Natural killer cell (primary cell): ENCODE measurements at places on chromosomes 2 and 18. TPM values are rescaled to one million over a fixed set of nuclear protein-coding genes. Genes with fewer than 3 reads are reported as not detected.

GRCh38 chr2:61978522-61978921 is 73.0 kb downstream of the COMMD1 start:
- H3K36me3 ChIP-seq: no peaks in the 10 kb centered on the region
- no peak overlapping the region for H3K4me3 ChIP-seq
- H3K4me1 ChIP-seq: no peaks in the 10 kb centered on the region
- no peak overlapping the region for H3K27ac ChIP-seq
- H3K27me3 ChIP-seq: no peaks in the 10 kb centered on the region

GRCh38 chr18:60965856-60966255 is 367.4 kb upstream of the CDH20 start:
- H3K27me3 ChIP-seq: no peaks in the 10 kb centered on the region
- DNase-seq: no peak
- H3K4me3 ChIP-seq: no peak overlapping the region
- no peaks in the 10 kb centered on the region for H3K36me3 ChIP-seq
- no peaks in the 10 kb centered on the region for H3K4me1 ChIP-seq

GRCh38 chr2:173146590-173146989 is 70.9 kb downstream of the MAP3K20 start:
- no peak overlapping the region for H3K4me3 ChIP-seq
- H3K4me1 ChIP-seq: peaks cover 7% of the 10 kb centered on the region
- no peaks in the 10 kb centered on the region for H3K27me3 ChIP-seq

Gene SEMA4F
- 10.8 TPM for total RNA-seq

Gene TP53I3
- 2.6 TPM for total RNA-seq

Gene COL4A4
- 0.31 TPM for total RNA-seq

Gene GAD1
- total RNA-seq: not detected

- no peaks in the 10 kb centered on the region for H3K36me3 ChIP-seq
- no peak overlapping the region for H3K4me3 ChIP-seq
- peaks cover 28% of the 10 kb centered on the region for H3K4me1 ChIP-seq
- no peaks in the 10 kb centered on the region for H3K27me3 ChIP-seq
- H3K27ac ChIP-seq: peak overlapping the region; percentile 89
These were observed 184.9 kb downstream of the UBE2E3 start for GRCh38 chr2:181165199-181165868.

DNA sequence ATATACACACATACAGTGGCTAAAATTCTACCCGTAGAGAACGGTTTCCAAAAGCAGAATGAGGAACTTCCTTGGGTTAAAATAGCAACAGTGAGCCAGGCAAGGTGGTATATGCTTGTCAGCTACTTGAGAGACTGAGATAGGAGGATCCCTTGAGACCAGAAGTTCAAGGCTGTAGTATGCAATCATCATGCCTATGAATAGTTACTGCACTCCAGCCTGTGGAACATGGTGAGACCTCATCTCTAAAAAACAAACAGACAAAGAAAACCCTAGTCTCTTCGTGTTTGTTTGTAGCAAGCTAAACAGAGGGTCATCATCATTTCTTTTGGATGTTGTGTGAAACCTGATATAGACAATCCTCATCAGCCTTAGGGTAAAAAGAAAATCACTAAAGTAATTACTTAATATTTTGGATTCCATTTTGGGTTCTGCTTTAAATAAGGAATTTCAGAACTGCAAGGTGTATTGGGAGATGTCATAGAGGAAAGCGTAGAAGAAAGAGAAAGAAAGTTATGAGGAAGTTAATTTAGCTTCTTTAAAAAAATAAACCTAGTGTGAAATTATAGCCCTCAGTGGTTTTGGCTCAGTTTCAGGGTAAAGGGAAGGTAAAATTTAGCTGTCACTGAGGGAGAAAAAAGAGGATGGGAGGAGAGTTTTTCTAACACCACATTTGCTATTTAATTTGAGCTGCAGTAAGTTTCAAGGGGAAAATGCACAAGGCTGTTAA is 46.5 kb downstream of the PLEK start:
- H3K27me3 ChIP-seq: no peaks in the 10 kb centered on the region
- H3K36me3 ChIP-seq: no peaks in the 10 kb centered on the region
- peak overlapping the region; percentile 58 for H3K27ac ChIP-seq

Gene ZNF396
- 1.2 TPM for total RNA-seq

DNA sequence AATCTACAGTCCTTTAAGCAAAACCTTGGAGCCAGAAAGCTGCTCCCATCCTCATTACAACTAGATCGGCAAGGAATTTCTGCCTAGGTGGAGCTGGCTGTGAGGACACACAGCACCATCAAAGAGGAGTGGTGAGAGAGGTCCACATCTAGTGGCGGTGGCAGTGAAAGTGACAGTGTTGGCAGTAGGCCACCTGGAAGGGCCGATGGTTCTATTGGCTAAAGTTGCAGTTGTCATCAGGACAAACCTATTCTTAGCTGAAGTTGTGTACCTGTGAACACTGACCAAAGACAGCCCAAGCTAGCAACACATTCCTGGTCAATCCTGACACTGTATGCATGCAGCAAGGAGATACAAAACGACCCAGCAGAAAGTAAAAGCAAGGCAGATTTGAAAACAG is 218.1 kb upstream of the CHAC2 start:
- no peak overlapping the region for H3K4me3 ChIP-seq
- H3K27me3 ChIP-seq: no peaks in the 10 kb centered on the region
- H3K4me1 ChIP-seq: no peaks in the 10 kb centered on the region
- no peak overlapping the region for H3K27ac ChIP-seq
- no peak for DNase-seq

DNA sequence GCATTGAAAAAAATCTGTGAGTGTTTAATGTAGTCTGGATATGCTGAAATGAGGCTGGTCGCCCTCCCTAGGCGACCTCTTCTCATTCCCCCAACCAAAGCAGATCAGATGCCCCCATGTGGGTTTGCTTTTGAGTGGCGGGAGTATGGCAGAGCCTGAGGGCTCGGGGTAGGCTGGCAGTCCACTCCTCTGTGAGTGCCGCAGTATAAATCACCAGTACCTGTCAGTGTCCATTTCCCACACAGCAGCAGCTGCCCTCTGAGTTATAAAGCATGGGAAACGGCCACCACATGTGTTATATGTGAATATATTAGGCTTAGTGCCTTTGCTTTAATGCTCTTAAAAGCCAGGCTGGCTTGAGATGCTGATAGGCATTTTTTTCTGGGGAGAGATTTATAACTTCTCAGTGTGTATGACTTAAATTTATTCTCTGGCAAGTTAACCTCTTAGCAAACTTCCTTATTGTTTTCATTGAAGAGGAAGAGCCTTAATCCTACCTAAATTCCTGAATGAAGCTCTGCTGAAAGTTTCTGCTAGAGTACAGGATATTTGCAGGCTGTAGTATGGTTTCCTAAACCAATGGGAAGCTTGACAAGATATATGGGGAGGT is 3.8 kb downstream of the DCC start:
- peaks cover 7% of the 10 kb centered on the region for H3K27me3 ChIP-seq
- no peak overlapping the region for H3K4me3 ChIP-seq
- no peak for DNase-seq

GRCh38 chr2:224055101-224055500 is 16.0 kb upstream of the SERPINE2 start:
- no peak for DNase-seq
- H3K27me3 ChIP-seq: no peaks in the 10 kb centered on the region
- H3K4me3 ChIP-seq: no peak overlapping the region
- no peak overlapping the region for H3K27ac ChIP-seq
- H3K4me1 ChIP-seq: no peaks in the 10 kb centered on the region

Gene ZNF521
- 0.19 TPM for total RNA-seq

Gene CD28
- total RNA-seq: 3.5 TPM

DNA sequence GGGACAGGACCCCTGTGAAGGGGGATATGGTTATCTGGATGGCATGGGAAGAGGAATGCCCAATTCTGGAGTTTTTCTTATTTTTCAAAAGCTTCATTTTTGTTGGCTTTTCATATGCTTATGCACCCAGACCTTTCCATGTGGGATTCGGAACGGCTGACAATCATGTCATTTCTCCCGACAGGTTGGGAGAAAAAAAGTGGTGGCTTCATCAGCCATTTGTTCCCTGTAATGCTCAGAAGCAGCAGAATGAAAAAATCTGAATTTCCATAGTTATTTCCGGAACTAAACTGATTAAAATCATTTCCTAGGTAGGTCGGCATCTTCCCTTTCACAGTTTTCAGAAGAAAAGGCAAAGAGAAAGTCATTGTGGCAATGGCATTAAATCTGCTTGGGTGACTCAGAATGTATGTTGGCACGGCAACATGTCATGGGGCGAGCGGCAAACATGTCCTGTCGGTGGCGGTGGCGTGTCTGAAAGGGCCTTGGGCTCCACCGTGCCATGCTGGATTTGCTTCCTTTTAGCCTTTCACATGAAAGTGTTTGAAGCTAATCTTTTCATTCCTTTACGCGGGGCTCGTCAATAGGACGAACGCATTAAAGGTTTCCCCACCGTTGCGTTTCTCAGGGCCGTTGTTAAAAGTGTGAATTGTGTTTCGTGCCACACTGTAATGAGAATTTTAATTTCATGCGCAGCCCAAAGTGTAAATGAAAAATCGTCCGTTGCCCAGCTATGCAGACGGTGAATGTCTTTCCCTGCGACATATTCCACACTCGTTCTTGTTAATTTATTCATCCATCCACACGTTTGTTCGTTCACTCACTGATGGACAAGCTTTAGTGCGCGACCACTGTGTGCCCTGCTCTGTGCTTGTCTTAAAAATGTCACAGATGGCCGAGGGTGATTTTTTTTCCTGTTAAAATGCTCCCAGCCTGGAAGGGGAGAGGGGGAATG is 18.5 kb downstream of the ACKR3 start:
- H3K36me3 ChIP-seq: peaks cover 5% of the 10 kb centered on the region
- no peak overlapping the region for H3K4me3 ChIP-seq

Gene RTP5
- 0.47 TPM for total RNA-seq

DNA sequence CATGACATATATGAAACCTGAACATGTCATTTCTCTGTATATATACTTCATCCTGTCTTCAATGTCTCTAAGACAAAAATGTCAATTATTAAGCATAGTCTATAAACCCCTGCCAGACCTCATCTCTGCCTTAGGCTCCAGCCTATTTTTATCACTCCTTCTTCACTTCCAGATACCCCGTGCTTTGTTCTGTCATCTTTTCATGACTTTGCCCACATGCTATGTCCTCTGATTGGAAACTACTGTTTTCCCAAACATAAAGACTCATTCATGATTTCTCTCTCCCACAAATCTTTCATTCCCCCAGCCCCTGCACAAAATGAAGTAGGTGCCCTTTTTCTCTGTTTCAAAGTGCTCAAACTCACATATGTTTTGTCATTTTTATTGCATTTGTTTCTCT is 1503.9 kb downstream of the DPP10 start:
- H3K36me3 ChIP-seq: no peaks in the 10 kb centered on the region
- H3K27me3 ChIP-seq: no peaks in the 10 kb centered on the region
- no peak overlapping the region for H3K4me3 ChIP-seq
- DNase-seq: no peak
- no peak overlapping the region for H3K27ac ChIP-seq
- no peaks in the 10 kb centered on the region for H3K4me1 ChIP-seq
